ENCODE measurements at places on chromosomes 3 and 15.

GRCh38 chr3:71310980-71311660 is 272.4 kb downstream of the FOXP1 start:
- no peak for DNase-seq

GRCh38 chr3:4995500-4996053 is 16.3 kb downstream of the BHLHE40 start:
- no peak for DNase-seq

DNA sequence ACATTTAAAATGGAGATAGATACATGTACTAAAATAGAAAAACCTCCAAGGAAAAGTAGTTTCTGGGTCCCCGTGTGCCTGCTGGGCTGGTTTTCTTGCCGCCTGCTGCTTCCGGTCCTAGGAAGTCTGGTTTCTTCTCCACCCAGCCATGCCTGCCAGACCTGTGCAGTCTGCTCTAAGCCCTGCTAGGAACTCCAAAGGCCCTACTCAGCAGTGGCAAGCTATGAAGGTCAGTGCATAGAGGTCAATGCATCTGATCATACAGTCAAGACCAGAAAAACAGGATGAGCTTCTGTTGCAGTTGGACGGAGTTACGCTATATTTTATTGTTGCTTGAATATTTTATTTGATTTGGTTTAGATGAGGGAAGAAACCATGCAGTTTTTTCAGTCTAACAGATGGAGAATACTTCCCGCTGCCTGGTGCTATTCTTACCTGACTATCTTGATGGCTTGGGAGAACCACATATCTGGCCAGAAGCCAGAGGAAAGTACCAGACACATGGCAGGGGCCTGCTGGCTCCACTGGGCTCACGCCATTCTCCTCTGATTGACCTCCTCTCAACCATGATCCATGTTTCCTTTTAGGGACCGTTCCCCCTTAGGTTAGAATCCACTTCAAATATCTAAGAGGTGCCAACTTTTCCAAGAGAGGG is 226.8 kb upstream of the ST8SIA2 start:
- no peak for DNase-seq

DNA sequence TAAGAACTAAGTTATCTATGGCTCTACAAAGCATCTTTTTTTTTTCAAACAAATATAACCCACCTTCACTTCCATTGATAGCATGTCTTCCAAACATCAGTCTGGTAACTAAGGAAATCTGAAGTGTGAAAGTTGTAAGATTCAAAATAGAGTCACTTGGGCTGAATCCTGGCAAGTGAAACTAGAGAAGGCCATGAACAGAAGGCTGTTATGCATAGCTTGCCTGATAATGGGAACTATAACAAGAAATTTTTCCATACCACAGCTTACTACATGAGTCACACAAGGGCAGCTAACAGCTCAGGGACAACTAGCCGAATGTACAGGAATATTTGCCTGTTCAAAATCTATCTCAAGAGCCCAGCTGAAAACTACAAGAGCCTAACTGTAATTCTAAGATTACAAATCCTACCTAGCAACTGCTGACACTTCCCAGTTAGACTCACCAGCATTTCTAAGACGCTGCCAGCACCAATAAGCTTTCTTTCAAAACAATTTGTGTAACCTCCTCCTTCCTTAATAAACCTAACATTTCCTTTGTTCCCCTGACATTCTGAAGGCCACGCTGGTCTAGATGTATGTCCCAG is 1066.5 kb downstream of the PLOD2 start:
- no peak for DNase-seq

DNA sequence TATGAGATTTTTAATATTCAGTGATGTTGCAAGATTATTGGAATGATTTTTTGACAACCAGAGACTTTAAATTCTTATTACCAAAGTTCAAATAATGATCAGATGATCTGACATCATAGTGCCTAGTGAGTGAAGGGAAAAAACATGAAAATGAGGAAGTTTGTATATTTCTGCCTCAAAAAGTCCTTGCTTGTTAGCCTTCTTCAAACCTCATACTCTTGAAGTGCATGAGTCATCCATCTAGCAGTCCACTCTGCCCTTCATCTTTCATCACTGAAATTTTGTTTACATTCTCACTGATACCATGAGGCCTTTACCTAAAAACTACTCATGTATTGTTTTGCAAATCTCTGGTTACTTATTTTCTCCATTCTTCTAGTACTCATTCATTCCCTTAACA is 23.9 kb upstream of the OR5H6 start:
- DNase-seq: no peak

GRCh38 chr3:104629038-104629437 is 737.7 kb upstream of the ALCAM start:
- DNase-seq: no peak

- no peak for DNase-seq
These were observed 496.0 kb upstream of the THBS1 start for GRCh38 chr15:39084674-39085530.

GRCh38 chr3:197430934-197431333 is 124.8 kb downstream of the BDH1 start:
- DNase-seq: no peak

GRCh38 chr3:81270603-81271379 is 490.7 kb downstream of the GBE1 start:
- no peak for DNase-seq

- DNase-seq: no peak
These were observed 326.8 kb downstream of the TBL1XR1 start for GRCh38 chr3:176870451-176870850.

DNA sequence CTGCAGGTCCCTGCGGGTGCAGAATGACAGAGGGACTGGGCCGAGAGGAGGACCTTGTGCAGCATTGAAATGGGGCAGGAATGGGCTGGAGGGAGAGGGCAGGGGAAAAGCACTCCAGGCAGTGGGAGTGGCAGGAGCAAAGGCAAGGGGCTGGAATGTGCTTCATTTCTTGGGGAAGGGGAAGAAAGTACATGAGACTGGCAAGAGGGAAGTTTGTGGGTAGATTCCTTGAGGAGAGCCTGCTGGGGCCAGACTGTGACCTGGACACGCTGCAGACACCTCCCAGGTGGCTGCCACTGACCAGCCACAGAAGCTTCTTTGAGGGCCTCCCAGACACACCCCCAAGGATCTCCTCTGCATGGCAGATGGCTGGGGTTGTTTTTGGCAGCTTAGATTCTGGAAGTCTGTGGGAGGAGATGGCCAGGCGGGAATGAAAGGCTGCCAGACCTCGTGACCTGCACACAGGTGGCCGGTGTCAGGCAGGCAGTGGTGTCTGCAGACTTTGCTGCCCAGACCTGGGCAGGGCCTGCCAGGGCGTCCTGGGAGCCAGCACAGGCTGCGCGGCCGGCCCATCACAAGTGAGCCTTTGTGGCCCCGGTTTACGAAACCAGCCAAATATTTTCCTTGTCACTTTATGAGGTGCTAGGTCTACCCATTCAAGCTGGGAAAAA is 53.1 kb downstream of the SPSB4 start:
- DNase-seq: no peak

DNA sequence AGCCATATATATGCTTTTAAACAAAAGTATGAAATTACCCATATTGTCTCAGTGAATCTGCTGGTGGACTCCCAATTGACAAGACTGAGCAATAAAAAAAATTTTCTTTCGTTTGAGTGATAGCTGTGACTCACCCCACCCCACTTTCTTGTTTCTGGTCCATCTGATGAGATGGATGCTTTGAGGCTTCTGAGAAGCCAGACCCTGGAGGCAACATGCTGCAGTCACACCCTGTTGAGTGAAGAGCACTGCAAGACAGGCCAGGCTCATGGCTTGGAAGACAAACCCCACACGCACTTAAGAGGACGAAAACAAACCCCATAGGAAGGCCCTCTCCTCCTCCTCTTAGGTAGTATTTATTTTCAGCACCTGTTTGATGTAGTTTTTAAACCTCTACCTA is 276.0 kb upstream of the TTC14 start:
- DNase-seq: no peak

DNA sequence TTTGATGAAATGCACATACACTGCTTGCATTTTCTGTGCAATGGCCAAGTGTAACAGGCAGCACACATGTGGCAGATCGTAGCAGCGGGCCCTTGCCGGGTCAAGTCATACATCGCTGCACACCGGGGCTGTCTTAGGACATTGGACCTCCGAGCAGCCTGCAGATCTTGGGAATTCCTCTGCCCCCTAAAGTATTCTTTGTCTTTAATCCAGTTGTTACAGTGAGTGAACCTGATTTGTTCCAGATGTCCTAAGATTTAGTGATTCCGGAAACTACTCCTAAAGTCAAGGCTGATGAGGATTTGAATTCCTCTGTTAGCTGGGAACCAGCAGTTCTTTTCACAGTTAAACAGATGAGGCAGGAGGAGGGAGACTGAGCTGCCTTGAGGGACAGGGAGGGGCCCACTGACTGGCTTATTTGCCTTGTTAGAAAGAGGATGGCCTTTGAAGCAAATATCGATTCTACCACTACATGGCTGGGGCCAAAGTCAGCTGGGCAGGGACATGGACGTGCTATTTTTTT is 190.7 kb upstream of the CTDSPL start:
- peak; percentile 46 for DNase-seq

DNA sequence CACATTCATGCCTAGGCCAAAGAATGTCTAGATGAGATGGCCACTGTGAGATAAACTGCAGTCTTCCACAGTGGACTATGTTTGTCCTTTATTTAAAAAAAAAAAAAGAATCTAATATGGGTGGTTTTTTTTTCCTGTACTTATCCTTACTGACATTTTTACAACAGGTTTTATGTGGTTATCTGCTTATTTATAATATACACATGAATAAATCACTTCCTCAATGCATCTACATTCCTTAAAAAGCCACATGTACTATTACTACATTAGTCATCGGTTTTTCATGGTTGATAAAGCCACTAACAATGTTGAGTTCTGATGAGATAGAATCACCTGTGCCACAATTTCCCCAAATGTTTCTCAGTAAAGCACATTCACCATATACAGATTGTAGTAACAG is 341.3 kb upstream of the THBS1 start:
- DNase-seq: no peak

DNA sequence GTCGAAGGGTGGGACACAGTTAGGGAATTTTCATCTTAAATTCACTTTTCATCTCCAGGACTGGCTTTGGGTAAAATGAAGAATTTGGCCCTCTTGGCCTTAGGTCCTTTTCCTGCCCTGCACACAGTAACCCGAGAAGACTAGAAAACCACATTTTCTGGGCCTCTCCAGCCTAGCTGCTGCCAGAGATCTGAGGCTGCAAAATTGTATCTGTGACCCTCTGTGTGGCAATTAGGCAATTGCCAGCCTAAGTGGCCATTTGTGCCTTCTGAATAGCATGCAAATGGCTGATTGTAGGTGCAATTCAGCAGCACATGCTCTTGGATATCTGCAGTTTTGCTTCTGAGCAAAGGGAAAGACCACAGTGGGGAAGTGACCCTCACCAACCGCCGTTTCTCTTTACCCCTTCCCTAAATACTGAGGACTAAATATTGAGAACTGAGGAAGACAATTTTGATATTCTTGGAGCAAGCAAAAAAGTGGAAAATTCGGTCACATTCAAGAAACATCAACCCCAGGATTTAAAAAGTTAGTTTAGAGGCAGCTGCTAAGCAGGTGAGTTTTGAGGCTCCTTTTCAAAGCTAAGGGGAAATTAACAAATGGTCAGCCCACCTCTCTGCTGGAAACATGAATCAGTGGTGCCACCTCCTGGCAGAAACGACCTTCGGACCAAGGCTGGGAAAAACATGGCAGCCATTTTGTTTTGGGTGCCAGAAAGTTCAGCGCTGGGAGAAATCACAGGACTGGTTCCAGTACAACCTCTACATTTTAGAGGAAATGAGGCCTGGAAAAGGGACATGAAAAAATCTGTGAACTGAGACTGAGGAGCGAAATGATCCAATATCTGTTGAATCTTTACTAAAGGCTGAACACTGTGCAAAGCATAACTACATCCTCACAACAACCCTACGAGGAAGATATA is 56.6 kb upstream of the PRTG start:
- DNase-seq: peak; percentile 78

GRCh38 chr3:72470904-72471417 is 377.3 kb downstream of the SHQ1 start:
- no peak for DNase-seq

DNA sequence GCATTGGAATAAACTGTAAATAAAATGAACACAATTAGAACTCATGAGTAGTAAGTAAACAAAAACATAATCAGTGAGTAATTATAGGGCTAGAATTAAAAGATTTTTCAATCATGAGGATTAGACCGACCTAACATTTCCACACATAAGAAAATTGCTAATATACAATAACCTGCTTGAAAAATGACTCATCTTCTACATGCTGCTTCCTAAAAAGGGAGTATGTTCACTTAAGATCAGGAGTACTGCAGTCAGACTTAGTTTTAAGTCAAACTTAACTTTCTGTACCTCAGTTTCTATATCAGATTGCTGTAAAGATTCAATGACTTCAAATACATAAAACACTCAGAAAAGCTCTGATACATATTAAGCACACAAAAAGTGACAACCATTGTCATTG is 22.6 kb upstream of the NEK10 start:
- no peak for DNase-seq

GRCh38 chr3:69541711-69542088 is 155.8 kb upstream of the FRMD4B start:
- DNase-seq: peak; percentile 52

DNA sequence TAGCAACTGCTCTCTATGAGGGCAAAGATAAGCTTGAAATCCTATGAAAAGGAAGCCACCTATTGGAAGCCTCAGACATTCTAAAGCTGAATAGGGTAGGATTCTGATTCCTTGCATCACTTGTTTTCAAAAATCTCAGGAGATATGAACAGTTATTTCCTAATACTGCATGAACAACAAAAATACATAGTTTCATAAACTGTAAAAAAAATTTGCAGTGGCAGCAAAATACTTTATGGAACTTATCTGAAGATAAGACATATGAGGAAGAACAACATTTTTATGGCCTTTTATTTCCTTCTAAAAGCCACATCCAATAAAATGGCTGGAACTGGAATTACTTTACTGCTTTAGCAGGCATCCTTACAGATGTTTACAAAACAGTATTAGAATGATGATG is 29.9 kb downstream of the AP3S2 start:
- no peak for DNase-seq

DNA sequence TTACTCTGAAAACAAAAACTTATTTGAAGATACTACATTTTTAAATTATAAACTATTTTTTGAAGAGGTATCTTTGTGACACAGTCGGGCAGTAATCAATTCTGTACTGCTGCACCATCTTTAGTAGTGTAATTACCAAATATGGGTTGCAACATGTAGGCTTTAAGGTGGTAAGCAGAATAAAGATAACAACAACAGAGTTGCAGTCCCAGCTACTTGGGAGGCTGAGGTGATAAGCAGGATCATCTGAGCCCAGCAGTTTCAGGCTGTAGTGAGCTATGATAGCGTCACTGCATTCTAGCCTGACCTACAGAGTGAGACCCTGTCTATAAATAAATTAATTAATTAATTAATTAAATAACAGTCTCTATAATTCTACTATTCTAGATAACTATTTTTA is 6.0 kb downstream of the PLOD2 start:
- DNase-seq: no peak

- no peak for DNase-seq
These were observed 148.2 kb upstream of the TOPAZ1 start for GRCh38 chr3:44093531-44093930.

- DNase-seq: peak; percentile 22
These were observed 390.7 kb downstream of the EFHB start for GRCh38 chr3:19543212-19543841.

- no peak for DNase-seq
These were observed 16.7 kb downstream of the DCBLD2 start for GRCh38 chr3:98884675-98885371.

Measured in thyroid gland (tissue), 4 donors.